ENCODE measurements at places on chromosomes 6 and 20.

- DNase-seq = no peak
Observed at GRCh38 chr6:3770023-3770720, 18.7 kb upstream of the PXDC1 start.

GRCh38 chr6:155706341-155706740 lies 250.7 kb upstream of the NOX3 start:
- no peak for DNase-seq

DNA sequence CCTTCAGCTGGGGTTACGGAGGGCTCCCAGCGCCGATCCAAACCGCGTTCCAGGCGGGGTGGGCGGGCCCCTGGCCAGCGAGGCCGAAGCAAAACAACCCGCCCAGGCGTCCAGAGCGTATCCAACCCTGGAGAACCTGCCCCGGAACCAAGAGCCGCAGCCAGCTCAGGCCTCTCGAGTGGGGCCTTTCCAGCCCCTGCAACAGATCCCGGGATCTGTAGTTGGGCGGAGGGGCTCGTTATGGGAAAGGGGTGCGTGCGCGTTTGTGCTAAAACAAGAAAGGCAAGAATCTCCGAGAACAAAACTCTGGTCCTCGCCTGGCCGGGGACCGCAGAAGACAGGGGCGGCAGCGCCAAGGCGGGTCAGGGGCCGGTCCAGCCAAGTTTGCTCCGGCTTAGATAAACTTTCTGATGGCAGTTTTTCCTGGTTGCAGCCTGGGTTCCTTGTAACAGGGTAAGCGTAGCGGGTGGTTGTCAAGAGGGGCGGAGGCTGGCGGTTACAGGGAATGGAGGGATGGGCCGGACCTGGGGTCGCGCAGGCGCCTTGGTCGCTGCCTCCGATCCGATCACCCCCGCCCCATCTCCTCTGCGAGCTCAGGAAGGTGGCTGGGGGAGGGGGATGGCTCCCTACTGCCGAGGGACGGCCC lies 448 bp upstream of the RIN2 start:
- no peak for DNase-seq

- DNase-seq = peak; percentile 43
Observed at GRCh38 chr20:62918831-62919230, 7.5 kb downstream of the DIDO1 start.

GRCh38 chr20:62060631-62061541 lies 4.8 kb downstream of the TAF4 start:
- no peak for DNase-seq

GRCh38 chr6:37481711-37482605 lies 17.7 kb downstream of the CCDC167 start:
- DNase-seq = no peak

- no peak for DNase-seq
Observed at GRCh38 chr6:122726649-122727048, 52.9 kb upstream of the FABP7 start.

DNA sequence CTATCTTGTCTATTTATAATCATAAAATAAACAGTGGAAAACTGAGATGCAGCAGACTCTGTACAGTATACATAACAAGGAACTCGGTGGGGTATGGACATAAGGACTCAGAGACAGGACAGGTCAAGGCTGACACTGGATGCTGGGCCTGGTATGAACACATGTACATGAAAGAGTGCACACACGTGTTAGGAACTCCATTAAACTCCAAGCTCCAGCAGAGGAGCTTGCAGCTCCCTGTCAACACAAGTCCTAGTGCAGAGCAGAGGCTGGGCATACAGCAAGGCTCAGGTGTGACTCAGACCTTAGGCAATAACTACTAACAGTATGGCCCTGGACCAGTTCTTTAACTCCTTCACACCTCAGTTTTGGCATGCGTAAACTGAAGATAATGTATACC lies 17.1 kb downstream of the NAPB start:
- no peak for DNase-seq

DNA sequence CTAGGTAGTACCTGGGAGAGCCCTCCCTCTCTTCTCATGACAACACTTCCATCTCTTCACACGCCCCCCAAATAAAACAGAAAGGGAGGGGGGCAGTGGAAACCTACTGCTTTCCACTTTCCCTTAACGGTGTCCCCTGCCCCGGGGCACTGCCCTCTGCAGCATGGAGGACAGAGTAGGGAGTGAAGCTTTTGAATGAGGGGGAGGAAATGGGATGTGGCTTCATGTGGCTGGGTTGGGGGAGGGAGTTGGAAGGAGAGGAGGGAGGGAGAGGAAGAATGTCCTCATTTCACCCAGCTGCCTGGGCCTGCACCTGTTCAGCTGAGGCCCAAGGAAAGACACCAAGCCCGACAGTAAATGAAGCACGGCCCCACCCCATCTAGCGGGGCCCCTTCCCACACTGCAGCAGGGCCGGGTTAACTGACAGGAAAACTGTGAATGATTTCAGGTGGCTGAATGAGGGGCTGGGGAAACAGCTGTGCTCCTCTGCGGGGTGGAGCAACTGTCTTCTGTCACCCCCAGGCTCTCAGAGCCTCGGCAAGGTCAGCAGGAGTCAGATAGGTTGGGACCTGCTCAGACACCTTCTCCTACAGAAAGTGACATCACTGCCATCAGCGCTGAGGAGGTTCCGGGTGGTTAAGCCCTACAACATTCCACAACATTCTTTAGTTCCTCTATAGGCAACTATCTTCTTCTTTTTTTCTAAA lies 40.0 kb upstream of the TAF8 start:
- no peak for DNase-seq

DNA sequence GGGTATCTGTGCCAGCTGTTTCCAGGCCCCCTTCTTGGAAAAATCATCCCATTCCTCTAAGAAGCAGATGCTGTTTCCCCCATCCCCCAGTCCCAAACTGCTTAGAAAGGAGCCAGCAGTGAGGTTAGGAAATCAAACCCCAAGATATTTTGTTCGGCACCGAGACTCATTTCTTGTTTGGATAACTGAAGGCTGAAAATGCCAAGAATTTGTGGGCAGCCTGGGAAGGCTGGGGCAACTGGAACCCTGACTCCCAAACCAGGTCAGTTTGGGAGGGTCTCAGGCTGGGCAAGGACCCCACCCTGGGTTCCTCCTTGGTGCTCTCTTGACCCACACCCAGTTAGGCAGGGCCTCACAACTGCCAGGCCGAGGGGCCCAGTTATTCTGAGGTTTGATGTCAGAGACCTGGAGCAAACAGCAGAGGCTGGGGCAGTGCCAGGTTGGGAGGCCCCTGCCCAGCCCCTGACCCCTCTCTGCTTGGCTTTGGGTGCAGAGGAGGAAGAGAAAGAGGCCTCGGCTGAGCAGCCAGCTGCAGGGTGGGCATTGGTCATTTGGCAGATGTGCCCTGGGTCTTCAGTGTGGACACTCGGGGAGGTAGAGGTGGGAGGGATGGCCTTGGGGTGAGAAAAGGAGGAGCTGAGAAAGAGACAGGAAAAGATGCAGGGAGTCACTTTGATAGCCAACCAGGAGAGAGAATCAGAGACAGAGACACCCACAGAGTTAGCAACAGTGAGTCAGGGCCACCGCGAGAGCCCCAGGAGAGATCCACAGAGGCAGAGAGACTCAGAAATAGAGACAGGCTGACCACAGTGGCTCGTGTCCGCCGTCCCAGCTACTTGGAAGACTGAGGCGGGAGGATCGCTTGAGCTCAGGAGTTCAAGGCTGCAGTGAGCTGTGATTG lies 5.0 kb downstream of the ANGPT4 start:
- DNase-seq = no peak

DNA sequence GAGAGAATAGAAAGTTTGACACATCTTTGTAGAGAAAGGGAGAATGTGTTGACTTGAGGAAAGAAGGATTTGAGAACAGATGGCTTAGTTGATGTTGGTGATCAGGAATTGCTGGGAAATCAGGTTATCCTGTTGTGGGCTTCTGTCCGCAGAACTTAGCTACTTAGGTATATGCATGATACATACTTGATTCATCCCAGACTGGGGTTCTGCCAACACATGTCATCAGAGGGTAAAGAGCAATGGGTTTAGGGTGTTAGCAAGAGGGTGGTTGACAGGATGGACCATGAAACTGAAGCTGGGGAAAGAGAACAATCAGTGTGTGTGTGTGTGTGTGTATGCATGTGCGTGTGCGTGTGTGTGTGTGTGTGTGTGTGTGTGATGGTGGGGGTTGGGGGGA lies 50.6 kb upstream of the NELFCD start:
- no peak for DNase-seq

GRCh38 chr20:276620-277495 lies 13.7 kb downstream of the C20orf96 start:
- DNase-seq = no peak

- no peak for DNase-seq
Observed at GRCh38 chr20:57395111-57395966, 4.1 kb downstream of the RBM38 start.

DNA sequence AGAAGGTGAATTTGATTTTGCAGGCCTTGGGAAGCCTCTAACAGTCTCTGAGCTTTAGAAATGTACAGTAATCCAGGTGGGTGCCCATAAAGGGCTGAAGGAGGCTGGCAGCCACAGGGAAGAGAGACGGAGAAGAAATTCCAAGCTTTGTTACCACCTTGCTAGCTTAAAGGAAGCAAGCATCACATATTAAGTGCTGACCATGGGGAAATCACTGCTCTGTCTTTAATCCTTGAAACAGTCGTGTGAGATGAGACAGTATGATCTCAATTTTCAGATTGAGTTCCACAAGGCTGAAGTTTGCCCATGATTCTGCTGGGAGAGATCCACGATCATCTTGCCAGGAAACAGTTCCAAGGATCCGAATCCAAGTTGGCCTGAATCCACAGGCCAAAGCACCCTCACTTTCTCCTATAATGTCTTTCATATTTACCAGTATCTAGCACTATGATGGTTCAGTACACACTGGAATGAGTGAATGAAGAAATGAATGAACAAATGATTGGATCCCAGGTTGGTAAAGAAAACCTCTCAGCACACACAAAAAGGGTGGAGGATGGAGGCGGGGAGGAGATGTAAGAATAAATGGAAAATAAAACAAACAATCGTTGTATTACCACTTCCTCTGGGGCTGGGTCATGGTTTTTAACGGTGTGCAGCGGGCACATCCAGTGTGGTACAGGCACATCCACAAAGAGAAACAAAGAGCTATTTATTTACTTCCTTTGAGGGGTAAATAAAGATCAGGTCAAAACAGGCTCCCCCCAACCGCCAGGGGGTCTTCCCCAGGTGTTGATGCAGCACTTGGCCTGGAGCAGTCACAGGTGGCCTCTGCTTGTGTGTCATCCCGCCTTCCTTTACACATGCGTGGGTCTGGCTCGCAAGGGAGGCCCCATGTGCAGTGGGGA lies 28.2 kb upstream of the TAF8 start:
- peak; percentile 81 for DNase-seq

DNA sequence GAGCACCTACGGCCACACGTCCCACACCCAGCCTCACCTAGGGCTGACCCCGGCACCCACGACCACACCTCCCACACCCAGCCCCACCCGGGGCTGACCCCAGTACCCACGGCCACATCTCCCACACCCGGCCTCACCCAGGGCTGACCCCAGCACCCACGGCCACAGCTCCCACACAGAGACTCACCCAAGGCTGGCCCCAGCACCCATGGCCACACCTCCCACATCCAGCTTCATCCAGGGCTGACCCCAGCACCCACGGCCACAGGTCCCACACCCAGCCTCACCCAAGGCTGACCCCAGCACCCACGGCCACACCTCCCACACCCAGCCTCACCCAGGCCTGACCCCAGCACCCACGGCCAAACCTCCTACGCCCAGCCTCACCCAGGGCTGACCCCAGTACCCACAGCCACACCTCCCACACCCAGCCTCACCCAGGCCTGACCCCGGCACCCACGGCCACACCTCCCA lies 36.7 kb downstream of the NINL start:
- DNase-seq = no peak

- no peak for DNase-seq
Observed at GRCh38 chr20:51335329-51335841, 207.1 kb downstream of the NFATC2 start.

DNA sequence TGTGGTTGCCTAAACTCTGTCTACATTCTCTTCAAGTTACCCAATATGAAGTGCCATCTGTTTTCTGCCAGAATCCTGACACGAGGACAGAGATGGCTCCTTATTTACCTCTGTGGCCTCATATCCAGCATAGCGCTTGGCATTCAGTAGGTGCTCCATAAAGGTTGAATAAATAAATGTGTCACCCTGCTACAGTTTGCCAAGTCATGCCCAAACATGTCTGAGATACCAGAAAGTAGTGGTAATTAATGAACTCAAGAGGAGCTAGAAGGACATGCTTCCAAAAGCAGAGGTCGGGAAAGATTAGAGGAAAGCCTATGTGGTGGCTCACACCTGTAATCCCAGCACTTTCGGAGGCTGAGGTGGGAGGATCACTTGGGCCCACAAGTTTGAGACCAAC lies 30.9 kb upstream of the E2F3 start:
- no peak for DNase-seq

DNA sequence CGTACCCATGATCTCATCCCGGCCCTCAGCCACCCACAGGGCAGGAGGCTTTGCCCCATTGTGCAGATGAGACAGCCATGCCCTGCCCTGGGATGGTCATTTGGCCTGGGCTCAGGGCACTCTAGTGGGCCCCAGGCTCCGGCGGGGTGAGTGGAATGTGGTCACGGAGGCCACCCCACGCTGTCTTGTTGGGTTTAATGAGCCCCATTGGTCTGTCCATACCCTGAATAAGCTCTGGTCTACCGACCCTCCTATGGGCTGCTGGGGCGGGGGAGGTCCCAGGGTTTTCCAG lies 50.6 kb downstream of the FGD2 start:
- no peak for DNase-seq

GRCh38 chr20:24914388-24915241 lies 34.5 kb upstream of the CST7 start:
- no peak for DNase-seq

DNA sequence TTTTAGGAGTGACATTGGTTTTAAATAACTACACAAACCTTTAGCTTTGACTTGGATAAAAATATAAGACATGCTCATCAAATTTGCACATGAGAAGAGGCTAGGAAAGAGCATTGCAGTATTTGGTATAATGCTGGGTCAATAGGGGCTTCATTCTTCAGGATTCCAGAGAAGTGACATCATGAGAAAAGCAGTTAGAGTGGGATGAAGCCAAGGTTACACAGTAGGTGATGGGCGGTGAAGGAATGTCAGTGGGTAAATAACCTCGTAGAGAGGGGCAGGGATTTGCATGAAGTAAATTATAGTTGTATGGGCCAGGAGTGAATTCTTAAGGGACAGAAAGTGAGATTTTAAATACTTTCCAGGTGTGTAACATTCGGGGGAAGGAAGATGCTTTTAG lies 216.2 kb downstream of the RFPL4B start:
- no peak for DNase-seq

DNA sequence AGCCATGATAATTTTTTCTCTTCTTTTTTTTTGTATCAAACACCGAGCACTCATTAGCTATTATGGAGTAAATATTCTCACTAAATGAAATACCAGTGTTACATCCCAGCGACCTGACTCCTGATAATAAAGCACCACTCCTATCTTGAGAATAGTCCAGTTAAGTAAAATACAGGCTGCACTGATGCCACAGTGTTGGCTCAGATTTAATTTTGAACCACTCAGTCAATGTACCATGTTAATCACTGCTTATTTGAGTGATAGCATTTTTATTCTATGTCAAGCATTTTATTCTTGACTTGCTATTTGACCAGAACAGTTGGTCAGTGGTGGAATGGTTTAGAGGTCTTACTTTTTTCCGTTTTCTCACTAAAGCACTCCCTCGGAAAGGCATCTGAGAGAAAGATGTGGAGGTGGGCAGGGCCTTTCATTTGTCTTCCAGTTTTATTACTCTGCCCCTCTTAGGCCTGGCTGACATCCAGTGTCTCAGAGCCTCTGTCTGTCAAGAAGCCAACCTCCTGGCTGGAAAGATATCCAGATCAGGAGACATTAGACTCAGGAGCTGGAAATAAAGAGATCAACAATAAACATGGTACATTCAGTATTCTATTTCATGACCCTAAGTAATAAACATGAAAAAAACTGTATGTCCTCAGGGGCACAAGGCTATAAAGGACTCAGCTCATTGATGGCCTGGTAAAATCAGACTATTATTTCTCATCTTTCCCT lies 457.8 kb downstream of the EPM2A start:
- DNase-seq = no peak

All from stimulated activated naive CD4-positive, alpha-beta T cell (primary cell).